ENCODE measurements at places on chromosomes 16 and 17.

- no peak for DNase-seq
These were observed 15.6 kb upstream of the TRIM25 start for GRCh38 chr17:56929362-56929969.

- DNase-seq: no peak
These were observed 3.8 kb upstream of the LIMD2 start for GRCh38 chr17:63703556-63704258.

GRCh38 chr17:62084585-62084984, 19.5 kb upstream of the MED13 start:
- no peak for DNase-seq

- peak; percentile 29 for DNase-seq
These were observed 288.6 kb upstream of the ELAC2 start for GRCh38 chr17:13306310-13306962.

GRCh38 chr16:11501632-11502031, 85.1 kb downstream of the LITAF start:
- no peak for DNase-seq

DNA sequence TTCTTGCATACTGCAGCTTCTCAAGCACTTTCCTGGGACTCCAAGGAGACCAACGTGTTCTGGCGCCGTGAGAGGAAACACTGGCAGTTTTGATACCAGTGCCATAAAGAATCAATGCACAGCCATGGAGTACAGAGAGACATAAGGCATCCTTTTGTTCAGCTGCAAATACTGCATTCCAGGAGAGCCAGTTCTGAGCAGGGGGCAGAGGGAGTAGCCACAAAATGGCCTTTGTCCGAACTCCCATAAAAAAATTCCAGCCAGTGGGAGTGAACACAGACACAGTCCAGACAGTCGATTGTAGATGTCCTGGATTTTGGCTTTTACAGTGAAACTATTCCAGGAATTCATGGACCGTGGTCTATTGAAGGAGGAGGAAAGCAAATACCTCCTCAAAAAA, 36.2 kb upstream of the TEKT3 start:
- no peak for DNase-seq

DNA sequence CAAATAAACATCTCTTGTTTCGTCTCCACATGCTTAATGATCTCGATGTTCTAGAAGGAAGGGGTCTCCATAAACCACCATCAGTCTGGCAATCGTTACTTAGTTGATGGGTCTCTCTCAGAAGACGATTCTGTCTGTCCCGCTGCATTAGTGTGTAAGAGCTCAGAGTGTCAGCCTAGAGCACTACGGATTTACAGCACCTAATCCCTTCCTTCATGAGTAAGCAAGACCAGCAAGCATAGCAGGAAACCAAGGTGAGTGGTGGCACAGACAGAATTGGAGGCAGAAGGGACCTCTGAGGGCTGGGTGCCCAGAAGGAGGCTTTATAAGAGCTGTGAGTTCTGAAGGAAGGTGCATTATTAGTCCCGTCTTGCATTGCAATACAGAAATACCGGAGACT, 440.1 kb downstream of the RBFOX1 start:
- no peak for DNase-seq

DNA sequence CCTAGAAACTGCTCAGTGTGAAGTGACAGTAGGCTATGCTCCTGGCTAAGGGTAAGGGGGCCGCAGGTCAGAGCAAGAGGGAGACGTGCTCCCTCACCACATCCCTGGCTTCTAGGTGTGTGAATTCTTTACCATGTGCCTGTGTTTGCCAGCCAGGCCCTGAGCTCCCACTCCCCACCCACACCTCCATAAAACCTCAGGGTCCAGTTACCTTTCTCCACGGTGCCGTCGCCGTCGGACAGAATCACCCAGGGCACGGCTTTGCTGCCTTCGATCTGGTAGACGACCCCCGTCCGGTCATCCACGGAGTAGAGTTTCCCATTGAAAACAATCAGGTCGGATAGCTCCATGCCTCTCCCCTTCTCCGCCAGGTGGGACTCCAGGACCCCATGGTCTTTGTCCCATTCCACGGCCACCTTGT, 12.8 kb downstream of the CANT1 start:
- no peak for DNase-seq

GRCh38 chr17:78875363-78876093, 27.5 kb downstream of the CEP295NL start:
- no peak for DNase-seq

DNA sequence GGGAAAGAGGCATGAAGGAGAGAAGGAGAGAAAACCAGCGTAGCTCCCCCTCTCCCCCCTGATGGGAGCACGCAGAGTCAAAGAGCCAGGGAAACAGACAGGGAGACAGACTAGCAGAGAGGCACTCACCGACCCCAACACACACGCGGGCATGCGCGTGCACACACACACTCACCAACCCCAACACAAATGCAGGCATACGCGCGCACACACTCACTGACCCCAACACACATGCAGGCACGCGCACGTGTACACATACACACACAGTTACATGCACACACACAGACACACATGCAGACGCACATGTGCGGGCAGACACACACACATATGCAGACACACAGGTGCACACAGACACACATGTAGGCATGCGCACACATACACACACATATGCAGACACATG, 4.6 kb downstream of the CACNB1 start:
- DNase-seq: no peak

- no peak for DNase-seq
These were observed 16.8 kb downstream of the UTS2R start for GRCh38 chr17:82388223-82388921.

DNA sequence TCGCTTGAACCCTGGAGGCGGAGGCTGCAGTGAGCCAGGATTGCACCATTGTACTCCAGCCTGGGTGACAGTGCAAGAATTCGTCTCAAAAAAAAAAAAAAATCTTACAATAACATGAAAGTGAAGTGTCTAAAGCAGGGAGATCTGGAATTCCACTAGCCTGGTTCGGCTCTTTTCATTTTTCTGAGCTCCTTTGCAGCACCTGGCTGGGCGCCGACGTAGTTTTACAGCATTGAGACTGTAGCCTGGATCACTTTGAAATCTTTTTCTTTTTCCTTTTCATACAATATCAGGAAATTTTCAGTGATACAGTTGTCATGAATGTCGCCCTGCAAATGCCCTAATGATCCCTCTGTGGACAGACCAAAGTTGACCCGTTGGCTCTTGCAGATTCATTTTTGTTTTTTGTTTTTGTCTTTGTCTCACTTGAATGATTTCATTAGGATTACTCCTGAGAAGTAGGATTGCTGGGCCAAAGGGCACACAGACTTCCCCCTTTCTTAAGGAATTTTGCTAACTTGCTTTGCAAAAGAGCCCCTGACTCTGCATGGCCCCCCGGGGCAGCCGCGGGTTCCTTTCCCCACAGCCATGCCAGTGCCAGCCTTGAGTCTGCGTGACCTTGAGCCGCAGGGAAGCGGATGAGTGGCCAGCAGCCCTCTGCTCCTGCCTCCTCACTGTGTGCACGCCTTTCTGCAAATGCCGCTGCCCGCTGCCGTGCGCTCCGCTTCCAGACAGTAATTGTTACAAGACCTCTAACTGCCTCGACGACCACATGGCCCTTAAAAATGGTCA, 28.0 kb downstream of the CRISPLD2 start:
- DNase-seq: no peak

GRCh38 chr16:48352648-48353390, 32.4 kb downstream of the SIAH1 start:
- no peak for DNase-seq

DNA sequence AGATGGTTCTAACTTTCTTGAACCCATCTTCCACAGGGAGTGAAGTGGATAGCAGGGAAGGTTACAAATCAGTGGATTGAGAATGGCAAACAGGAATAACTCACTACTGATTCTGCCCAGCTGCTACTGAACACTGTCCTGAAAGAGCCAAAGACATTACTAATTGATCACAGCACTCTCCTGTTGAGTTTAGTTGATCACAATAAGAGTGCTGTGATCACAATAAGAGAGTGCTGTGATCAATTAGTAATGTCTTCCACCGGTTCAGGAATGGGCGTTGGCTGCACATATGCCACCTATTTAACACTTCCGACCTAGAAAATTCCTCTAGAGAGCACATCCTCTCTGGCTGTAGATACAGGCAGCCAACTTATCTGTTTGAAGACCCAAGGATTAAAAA, 11.4 kb downstream of the CFAP97D1 start:
- no peak for DNase-seq

GRCh38 chr16:2785101-2785991, 2.0 kb downstream of the PRSS33 start:
- DNase-seq: peak; percentile 42

GRCh38 chr17:6297960-6298359, 137.0 kb downstream of the AIPL1 start:
- DNase-seq: no peak

DNA sequence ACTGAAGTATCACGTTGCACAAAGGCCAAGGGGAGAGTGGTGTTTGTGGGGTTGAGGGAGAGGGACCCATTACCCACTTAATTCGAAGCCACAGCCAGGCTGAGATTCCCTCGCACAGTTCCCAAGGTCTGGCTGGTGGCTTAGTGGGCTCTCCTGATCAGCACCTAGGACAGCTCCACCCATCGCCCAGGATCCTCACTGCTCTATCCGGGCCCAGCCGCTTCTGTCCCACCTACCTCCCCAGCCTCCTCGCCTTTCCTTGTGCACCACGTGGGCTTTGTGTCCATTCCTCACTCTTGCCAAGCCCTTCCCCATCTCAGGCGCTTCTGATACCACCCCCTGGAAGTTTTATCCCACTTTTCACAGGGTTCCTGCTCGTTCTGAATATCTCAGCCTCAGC, 163.5 kb downstream of the CCT6B start:
- peak; percentile 51 for DNase-seq

DNA sequence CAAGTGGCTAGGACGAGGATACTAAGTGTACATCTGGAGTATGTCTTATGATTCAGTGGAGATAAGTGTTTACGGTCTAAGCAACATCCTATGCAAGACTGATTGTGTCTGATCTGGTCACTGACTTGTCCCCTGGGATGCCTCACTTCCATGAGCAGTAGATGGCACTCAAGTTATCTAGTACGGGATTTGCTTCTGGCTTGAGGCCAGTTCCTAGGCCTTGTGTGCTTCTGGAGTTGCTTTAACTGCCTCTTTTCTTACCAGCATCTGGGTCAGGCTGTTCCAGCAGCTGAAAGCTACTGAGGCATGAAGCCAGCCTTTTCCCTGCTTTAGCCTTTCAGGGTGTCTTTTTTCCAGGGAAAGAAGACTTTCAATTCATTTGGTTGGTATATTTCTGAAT, 23.0 kb downstream of the SUPT6H start:
- no peak for DNase-seq

DNA sequence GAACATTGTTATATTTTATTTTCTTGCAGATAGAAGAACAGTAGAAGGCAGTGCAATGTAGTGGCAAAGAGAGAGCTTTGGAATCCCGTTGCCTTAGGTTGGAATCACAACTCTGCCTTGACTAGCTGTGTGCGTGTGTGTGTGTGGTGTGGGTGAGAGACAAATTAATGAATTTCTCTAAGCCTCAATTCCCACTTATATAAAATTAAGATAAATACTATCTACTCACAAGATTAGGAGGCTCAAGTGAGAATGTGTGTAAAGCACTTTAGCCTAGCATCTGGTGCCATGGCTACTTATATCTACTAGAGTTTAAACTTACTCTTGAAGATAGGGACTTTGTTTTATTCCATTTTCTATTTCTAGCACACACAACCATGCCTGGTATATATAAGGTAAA, 12.8 kb downstream of the CPD start:
- no peak for DNase-seq

GRCh38 chr16:22843856-22844255, 29.9 kb downstream of the HS3ST2 start:
- DNase-seq: no peak

- no peak for DNase-seq
These were observed 22.1 kb downstream of the CNTNAP1 start for GRCh38 chr17:42704490-42704836.

GRCh38 chr17:63698886-63699637, 863 bp downstream of the LIMD2 start:
- DNase-seq: peak; percentile 92

DNA sequence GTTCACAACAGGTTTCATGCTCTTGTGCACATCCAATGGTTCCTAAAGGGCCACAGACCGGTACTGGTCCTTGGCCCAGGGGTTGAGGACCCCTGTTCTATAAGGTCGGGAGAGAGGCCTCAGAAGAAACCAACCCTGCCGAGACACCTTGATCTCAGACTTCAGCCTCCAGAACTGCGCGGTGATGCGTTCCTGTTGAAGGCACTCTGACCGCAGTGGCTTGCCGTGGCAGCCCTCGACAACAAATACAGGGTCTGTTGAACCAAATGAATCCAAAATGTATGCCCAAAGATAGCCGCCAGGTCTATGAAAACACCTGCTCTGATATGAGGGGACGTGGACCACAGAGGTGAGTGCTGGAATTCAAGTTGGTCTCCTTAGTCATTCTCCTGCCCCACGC, 389.8 kb downstream of the SEC14L1 start:
- no peak for DNase-seq

- DNase-seq: peak; percentile 75
These were observed 17.3 kb upstream of the HEXD start for GRCh38 chr17:82400830-82401229.

- DNase-seq: no peak
These were observed 789.6 kb downstream of the CDH8 start for GRCh38 chr16:61246592-61246991.

Measured in activated naive CD4-positive, alpha-beta T cell treated with anti-CD3 and anti-CD28 coated beads for 36 hours (primary cell).